ENCODE measurements at places on chromosomes 3 and 15.
A peak's percentile ranks its signal among the peaks of the same experiment; 100 is the strongest.

GRCh38 chr3:13801361-13802204, 78.3 kb downstream of the WNT7A start:
- no peak for DNase-seq

DNA sequence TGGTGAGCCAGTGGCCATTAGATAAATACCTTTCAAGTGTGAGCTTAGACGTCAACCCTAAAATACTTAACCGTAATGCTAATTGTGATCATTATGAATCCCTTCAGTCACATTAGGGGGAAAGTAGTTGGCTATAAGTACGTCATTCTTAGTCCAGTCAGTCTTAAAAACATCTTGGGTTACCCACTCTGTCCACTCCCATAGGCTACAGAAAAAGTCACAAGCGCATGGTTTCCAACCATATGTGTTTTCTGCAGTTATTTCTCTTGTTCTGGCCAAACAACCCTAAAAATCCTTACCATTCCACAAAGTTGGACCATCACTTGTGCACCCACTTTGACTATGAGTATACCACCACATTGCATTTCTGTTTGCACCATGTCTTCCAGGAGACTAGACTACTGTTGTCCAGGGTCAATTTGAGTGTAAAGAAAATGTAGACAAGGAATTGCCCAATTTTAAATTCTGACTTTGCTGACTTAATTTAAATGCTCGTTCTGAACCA, 3.3 kb downstream of the RPL15 start:
- DNase-seq = no peak

DNA sequence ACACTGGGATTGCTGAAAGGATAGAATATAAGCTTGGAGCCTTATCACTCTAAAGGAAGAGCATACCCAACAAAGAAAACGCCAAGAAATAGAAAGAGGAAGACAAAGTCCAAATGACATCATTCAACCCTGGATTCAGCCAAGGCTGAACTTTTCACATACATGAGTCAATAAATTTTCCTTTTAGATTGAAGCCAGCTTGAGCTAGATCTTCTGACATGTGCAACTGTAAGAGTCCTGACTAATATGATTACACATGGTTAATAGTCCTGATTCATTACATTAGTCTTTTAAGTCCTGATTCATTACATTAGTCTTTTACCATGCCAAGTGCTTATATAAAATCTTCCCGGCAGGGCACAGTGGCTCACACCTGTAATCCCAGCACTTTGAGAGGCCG, 13.6 kb upstream of the DENND6A start:
- no peak for DNase-seq

DNA sequence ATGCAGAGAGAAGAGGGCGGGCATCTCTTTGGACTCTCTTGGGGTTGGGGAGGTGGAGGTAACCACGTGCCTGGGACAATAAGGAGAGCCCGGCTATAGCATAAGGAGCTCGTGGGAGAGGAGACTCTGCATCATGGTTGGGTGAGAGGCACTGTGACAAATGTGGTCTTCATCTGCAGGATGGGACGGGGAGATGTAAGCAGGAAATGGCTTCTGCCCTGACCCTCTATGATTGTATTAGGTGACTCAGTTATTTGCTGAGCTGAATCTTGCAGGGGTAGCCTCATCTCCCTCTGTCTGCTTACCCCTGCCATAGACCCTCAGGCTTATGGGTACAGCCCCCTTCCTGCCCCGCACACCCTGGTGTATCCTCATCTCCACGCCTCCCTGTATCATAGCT, 48.7 kb downstream of the CORO2B start:
- DNase-seq = no peak

GRCh38 chr15:66580643-66581042, 14.8 kb upstream of the LCTL start:
- no peak for DNase-seq

- no peak for DNase-seq
Observed at GRCh38 chr3:81531263-81531662, 230.2 kb downstream of the GBE1 start.

DNA sequence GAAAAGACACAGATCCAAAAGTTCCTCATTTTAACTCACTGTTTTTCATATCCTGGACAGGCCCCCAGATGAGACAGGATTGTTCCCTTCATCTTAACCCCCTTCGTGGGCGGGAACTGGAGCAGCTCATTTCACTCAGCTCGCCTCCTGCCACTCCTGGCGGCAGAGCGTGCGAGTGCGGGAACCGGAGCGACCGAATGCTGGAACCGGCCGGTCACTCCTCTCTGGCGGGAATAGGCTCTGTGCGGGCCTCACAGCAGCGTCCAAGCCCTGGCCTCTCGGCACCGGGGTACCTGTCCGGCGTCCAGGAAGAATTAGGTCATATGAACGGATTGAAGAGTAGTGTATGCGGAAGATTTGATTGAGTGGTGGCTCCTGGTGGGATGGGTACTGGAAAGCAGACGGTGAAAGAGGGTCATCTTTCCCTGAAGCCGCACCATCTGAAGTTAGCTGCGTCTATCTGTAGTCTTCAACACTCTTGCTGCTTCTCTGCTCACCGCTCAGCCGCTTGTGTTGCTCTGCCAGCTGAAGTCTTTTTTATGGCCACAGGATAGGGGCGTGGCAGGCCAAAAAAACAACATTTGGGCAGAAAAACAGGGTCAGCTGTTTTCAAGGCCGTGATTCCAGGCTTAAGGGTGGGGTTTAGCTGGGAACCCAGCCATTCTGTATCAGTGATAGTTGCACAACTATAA, 42.3 kb upstream of the FXR1 start:
- DNase-seq = no peak

DNA sequence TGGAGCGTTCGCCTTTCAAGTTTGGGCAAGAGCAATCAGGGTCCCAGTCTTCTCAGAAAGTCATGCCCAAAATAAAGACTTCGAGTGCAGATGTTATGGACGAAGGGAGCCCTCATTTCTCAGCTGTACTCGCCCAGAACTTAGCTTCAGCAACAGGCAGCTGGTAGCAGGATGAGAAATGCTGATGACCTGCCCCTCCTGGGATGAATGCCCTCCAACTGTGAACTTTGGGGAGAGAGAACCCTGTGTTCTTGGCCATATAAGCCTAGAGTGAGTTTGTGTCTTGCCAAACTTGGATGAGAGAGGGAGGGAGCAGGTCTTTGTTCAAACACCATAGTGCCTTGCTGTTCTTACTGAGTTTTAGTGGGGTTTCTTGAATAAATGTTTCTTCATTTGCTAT, 400.3 kb downstream of the LRTM1 start:
- no peak for DNase-seq

GRCh38 chr3:12413721-12414255, 70.5 kb upstream of the TSEN2 start:
- DNase-seq = no peak

DNA sequence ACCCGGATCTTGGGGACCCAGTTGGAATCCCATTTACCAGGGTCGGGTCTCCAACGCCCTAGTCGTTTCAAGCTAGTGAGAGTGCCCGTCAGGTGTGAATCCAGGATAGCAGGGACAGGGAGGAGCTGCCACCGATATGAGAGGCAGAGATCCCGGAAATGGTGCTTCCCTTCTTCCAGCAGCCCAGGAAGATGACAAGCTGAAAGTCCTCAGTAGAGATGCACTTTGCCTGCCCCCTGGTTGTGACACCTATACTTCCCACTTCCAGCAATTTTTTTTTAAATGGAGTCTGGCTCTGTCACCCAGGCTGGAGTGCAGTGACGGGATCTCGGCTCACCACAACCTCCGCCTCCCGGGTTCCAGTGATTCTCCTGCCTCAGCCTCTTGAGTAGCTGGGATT, 503.0 kb downstream of the NTRK3 start:
- no peak for DNase-seq

DNA sequence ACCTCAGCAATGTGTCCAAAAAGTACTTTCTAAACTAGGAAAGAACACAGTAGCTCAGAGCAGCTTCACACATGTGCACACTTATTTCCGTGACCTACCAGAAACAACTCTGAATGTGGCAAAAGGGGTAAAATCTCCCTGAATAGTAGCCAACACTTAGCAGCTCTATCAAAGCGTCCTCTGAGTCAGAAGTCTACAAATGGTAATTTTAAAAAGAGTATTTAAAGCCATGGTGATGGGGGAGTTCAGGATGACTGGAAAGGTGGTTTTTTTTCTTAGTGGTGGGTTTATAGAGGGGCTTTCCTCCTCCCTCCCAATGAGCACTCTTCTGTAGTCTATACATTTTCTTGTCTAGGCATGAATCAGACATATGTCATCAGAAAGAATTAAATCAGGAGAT, 223.8 kb upstream of the PRICKLE2 start:
- no peak for DNase-seq

- no peak for DNase-seq
Observed at GRCh38 chr3:64266065-64266931, 41.0 kb upstream of the PRICKLE2 start.

- DNase-seq = no peak
Observed at GRCh38 chr3:69130689-69131088, 8.3 kb upstream of the LMOD3 start.

DNA sequence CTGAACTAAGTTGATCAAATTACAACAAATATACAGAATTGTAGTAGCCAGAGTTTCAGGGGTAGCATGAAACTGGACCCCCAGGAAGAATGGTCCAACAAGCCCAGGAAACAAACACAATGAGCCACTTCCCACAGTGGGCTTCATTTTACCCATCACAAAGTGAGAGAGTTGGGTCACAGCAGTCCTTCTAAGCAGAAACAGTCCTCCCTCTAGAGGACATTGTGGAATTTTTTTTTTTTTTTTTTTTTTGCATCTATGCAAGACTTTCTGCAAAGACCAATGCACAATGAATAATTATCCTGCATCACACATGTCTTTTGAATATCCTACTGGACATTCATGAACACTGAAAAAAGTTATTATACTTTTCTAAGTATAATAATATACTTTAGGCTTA, 73.8 kb upstream of the ATP13A5 start:
- peak; percentile 3 for DNase-seq

DNA sequence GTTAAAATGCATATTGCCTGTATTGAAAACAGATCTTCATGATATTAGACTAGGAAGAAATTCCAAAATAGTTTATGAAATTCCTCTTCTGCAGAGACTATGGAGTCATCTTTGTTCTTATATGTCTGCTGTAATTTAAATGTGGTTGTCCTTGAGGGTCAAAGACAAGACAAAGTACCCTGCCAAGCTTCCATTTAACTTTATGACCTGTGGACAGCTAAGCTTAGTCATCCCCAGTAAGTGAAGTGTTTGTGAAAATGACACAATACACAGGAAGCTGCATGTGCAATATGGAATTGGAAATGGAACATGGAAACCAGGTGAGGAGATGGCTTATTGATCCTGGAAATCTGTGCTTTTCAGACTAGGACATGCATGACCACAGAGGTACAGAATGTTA, 68.5 kb upstream of the GBE1 start:
- no peak for DNase-seq

DNA sequence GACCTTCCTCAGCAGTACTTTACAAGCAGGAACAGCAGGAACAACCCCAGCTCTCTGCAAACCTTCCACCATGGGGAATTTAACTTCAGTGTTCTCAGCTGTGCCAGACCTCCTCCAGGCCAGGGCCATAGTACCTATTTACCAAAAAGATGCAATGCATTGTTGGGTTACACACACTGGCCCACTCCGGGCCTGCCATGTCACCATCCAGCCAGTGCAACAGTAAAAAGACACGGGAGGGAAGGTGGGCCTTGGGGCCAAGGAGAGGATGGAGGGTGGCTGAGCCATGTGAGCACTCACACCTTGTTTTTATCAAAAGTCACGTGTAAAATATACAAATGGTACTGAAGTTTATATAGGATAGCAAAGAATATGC, 157.0 kb downstream of the GABRB3 start:
- no peak for DNase-seq

GRCh38 chr3:124873226-124873625, 13.9 kb downstream of the ITGB5 start:
- no peak for DNase-seq

DNA sequence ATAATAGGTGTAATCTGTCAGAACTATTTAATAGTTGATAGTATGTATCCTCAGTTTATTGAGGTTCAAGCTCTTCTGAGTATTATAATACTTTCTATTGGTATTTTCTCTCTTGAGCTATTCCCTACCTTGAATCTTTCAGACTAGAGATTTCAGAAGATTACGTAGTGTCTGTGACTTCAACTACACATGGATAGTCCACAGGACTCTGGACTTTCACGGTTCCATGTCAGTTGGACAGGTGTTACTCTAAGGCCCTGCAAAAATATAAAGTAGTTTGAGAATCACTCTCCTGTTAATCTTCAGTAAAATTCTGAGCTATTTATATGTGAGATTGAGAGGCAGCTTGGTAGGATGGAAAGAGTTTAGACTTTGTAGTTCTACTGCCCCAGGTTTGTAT, 353.5 kb upstream of the TPRG1 start:
- DNase-seq = no peak

GRCh38 chr15:31396881-31397560, 70.4 kb downstream of the KLF13 start:
- peak; percentile 48 for DNase-seq

DNA sequence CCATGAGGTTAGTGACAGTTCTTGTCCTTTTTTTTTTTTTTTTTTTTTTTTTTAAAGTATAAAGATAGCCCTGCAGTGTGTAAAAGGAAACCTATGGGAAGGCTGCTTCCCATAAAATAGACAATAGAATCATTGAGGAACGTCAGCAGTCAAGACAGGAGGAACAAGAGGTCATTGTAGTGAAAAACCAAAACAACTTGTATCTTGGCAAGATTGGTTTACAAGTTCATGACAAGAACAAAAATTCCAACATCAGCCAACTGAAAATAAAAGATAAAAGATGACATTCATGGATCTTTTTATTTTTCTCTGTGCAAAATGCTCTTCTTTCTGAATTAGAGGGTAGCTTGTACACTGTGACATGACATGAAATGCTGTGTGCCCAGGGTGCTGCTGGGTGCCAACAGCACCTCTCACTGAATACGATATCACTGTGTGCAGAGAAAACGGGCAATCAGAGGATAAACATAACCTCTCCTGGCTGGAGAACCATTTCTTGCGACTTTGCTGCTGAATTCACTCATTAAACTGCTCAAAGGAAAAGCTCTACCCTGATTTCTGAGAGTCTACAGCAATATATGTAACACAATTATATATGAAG, 30.1 kb upstream of the IP6K2 start:
- peak; percentile 10 for DNase-seq

GRCh38 chr15:98408231-98408630, 240.1 kb upstream of the IGF1R start:
- no peak for DNase-seq

GRCh38 chr3:108453565-108453964, 56.8 kb downstream of the MYH15 start:
- no peak for DNase-seq

Measured in NCI-H1092 (cell line).